ENCODE measurements at places on chromosomes 6 and 20.

- DNase-seq: no peak
Observed at GRCh38 chr6:38021571-38021970, 202.0 kb downstream of the ZFAND3 start.

DNA sequence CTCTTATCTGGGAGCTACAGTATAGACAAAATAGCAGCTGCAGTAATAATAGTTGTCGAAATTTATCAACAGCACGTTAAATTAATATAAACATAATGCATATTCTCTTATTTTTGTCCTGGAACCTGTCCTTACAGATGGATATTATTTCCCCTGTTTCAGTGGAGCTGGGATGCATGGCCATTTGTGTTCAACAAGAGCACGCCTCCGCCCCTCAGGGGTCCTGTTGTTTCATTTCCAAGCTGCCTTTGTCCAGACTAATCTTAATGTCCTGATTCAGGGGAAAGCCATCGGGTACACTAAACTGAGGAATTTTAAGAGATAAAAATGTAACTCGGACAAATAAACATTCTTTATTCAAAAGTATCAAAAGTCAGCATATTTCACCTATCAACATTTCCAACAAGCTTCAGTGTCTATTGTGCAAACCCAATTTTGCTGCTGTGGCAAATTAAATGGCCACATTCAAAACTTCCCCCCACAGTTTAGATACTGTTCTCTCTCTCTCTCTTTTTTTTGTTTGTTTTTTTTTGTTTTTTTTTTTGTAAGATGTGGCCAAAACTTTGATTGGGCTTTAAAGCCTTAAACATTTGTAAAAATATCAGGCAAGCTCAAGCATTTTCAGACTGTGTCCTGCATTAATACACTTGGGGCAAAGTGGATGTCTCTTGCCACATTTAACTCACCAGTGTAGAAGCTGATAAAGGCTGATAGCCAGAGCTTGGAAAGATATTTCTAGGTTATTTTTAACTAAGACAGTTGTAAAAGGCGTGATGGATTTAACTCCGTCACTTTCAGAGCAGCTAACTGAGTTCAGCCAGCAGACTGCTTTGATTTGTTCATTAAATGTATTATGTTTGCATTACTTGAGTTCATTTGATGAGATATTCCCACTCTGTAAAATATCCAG lies 112.5 kb upstream of the QKI start:
- no peak for DNase-seq

- DNase-seq: no peak
Observed at GRCh38 chr6:24749297-24749696, 25.4 kb upstream of the GMNN start.

DNA sequence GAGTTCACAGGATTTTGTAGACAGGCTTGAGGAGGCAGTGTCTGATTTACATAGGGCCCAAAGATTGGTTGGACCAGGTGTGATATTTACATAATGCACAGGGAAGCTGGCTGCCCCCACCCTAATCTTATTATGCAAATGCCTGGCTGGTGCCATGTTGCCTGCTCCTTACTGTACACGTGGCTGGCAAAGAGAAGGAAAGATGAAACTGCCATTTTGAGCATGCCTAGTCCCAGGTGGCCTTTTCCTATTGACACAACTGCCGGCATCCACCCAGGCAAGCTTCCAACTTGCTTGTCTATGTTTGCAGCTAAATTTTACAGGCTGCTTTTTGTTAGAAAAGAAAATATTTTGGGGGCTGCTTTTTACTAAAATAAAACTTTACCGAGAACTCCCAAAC lies 174.6 kb downstream of the LMBRD1 start:
- DNase-seq: no peak

DNA sequence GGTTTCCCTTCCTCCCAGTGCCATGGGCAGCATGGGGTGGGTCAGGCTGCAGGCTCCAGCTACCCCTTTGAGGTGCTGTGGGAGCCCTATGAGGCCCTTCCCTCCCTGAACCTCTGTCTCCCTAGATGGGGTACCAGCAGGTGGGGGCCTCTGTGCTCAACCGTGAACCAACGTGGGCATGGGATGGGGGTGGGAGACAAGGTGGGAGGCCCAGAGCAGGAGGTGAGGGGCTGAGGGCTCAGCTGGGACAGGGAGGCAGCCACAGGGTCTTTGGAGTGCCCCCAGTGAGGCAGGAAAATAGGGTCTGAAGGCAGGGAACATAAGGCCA lies 33.3 kb downstream of the SUN5 start:
- no peak for DNase-seq

- no peak for DNase-seq
Observed at GRCh38 chr20:40488401-40488800, 200.6 kb downstream of the MAFB start.

DNA sequence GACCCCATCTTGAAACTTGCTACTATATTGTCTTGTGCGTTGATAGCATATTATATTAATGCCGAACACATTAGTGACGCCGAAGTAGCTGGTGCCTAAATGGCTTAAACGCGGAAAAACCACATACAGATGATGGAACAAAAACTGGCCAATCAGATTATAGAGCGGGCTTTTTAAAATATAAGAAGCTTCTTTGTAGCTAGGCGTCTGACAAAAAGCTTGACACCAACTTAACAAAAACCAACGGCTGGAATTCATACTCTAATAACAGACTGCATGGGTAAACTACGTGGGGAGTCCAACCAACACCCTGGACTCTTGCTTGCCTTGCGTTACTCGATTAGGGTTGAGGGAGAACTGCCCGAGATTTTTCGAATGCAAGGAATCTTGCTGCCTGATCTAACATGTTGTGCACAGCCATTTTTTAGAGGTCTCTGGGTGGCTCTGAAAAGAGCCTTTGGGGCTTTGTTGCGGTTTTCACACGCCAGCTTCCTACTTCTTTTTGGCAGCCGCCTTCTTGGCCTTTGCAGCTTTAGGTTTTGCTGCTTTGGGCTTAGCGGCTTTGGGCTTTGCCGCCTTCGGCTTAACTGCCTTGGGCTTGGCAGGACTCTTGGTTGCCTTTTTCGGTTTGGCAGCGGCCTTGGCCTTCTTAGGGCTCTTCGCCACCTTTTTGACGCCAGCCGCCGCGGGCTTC lies 45.7 kb downstream of the OR2B2 start:
- no peak for DNase-seq

- DNase-seq: no peak
Observed at GRCh38 chr6:145331066-145331465, 404.3 kb downstream of the EPM2A start.

- DNase-seq: no peak
Observed at GRCh38 chr6:31697555-31697954, 5.6 kb downstream of the ABHD16A start.

DNA sequence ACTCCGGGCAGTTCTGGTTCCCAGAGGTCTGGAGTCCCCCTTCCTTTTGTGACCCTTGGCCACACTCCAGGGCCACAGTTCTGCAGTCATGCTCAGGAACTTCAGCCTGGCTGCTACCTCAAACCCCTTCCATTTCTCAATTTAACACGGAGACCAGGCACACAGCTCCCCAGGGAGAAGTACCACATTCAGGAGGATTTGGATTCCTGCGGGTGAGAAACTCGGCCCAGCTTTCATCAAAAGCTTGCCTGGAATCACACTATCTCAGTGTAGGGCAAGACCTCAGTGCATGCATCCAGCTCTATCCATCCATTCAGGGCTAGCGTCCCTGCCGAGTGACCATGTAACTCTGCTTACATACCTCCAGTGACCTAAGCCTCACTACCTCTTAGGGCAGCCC lies 16.8 kb upstream of the IP6K3 start:
- DNase-seq: no peak

DNA sequence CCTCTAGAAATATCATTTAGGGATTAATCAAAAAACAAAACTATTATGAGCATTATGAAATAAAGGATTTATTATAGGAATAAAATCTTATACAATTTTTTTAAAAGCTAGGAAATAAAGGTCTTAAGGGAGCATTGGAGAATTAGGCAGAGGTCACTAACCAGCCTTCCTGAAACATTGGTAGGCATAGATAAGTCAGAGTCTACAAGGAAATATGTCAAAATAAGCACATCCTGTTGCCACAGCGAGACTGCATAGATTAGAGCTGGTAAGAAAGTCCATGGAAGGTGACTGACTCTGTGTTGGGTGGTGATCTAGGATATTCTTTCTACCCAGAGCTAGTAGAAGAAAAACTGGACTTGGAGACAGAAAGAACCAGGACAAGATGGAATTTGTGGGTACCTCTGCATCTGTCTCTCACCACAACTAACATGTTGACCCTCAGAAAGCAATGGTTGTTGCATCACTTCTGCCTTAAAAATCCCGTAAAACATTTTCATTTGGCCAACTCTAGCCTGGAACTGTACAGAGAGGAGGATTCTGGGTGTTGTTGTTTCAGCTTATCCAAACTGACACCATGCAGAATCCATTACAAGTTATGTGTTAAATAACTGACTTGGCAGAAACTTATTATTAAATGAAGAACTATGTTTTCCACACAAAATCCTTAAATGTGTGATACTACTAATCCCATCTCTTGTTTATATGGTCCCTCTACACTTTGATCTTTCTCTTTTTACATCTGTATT lies 77.1 kb downstream of the FBXO5 start:
- DNase-seq: no peak

- DNase-seq: no peak
Observed at GRCh38 chr6:33834401-33835392, 30.9 kb upstream of the MLN start.

DNA sequence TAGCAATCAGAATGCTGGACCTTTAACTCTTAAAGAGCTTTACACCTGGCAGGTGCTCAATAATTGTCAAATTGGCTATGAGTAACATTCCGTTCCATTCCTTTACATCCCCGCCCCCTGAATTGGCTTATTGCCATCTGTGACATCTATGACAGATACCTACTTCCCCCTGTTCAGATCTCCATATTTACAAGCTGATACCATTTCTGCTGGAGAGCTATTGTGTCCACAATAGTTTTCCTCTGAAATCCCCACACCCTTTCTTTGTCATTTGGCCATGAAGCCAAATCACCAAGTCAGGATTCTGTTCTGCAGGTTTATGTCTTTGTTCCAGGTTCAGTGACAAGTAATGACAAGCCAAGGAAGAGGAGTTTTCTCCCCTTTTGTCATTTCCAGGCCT lies 3.2 kb downstream of the CDH26 start:
- DNase-seq: no peak

DNA sequence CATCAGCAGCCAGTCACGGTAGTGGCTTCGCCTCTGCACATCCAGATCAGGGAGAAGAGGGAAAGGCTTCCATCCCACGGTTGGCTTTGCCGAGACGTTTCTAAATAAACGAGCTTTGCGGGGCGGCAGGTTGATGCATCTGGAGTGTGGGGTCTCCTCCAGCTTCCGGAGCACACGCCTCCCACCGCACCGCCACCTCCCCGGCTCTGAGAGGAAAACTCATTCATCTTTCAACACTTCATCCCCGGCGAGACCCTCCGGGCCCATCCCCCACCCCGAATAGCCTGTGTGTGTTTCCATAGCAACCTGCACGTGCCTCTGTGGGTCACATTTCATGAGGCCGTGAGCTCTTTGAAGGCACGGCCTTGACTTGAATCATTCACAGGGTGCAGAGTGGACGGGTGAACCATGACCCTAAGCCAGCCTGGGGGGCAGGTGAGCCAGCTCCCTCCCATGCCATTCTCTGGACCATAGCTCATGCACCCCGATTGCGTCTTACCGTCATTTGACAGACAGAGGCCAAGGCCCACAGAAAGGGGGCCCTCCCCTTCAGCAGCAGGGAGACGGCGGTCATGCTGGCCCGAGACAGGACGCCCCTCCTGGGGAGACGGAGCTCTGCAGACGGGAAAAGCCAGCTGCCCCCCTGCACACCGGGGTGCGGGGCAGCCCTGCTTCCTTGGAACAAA lies 16.2 kb upstream of the CHRNA4 start:
- DNase-seq: no peak

GRCh38 chr6:52509281-52510212 lies 67.3 kb downstream of the TRAM2 start:
- no peak for DNase-seq

DNA sequence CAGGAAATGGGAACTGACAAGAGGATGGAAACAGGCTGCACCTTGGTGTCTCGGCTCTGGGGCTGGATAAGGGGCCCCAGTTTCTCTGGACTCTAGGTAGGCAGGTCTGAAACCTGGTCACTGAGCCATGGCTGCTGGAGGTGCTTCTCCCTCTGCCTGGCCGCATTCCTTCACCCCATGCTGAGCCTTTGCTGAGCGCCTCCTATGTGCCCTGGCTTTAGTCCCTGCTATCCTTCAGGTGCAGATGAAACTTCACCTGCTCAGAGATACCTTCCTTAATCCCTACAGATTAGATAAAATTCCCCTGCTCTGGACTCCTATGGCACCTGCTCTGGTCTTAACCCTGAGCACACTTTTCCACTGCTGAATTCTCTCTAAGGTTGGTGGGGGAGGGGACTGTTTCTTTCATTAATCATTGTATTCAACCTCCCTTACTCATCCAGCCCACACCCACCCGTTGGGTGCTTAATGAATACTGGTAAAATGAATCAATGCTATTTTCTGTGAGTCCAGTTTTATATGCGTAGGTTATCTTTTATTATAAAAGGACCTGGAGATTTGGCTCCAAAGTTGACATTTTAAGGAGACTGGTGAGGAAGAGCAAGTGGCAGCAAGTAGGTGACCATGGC lies 19.3 kb downstream of the MYLK4 start:
- DNase-seq: no peak

DNA sequence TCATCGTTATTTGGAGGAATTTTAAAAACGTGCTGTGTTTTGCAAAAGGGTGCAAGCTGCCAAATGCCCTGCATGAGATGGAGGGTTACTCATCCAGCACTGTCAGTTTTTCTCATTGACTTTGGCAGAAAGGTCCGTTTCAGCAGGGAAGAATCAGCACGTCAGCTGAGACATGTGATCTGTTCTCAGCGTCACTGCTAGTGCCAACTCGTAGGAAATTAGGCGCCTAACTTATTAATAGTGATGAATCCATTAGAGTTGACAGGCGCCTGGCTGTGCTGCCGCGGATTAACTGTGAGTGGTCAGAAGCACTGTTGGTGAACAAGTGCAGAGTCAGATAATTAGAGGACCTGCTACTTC lies 175.5 kb upstream of the FOXQ1 start:
- no peak for DNase-seq

DNA sequence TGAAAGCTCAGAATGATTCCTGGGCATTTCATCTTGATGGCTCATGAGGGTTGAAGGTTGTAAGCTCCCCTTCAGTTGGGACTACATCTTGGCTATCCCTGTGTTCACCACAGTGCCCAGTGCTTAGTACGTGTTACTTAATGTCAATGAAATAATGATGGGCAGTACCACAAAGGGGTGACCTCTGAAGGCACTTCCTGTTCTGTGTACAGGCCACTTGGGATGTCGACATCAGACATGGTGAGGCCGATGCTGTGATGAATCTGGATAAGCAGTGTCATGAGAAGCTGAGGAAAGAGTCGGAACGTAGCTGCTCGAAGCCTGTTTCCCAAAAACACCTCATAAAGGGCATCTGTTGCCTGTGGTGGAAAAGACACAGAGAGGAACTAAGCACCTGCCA lies 27.6 kb upstream of the RBL1 start:
- no peak for DNase-seq

- DNase-seq: no peak
Observed at GRCh38 chr20:62957136-62958117, 4.9 kb downstream of the SLC17A9 start.
